Activated naive CD4-positive, alpha-beta T cell treated with anti-CD3 and anti-CD28 coated beads for 36 hours (primary cell): ENCODE measurements at places on chromosomes 6 and 20. TPM values are rescaled to one million over a fixed set of nuclear protein-coding genes. Genes with fewer than 3 reads are reported as not detected.
A peak's percentile ranks its signal among the peaks of the same experiment; 100 is the strongest.

ARHGAP40 gene
- total RNA-seq: not detected

CCN6 gene
- 0.21 TPM for total RNA-seq

KIF25 gene
- total RNA-seq: not detected

HCK gene
- not detected for total RNA-seq

TMEM217 gene
- 0.81 TPM for total RNA-seq

SIRPD gene
- not detected for total RNA-seq

HNF4A gene
- not detected for total RNA-seq

TRIM40 gene
- not detected for total RNA-seq

DAAM2 gene
- total RNA-seq: not detected

ZBTB12 gene
- 0.69 TPM for total RNA-seq

- DNase-seq: no peak
These were observed 81.8 kb downstream of the NFATC2 start for GRCh38 chr20:51460569-51461265.

DNA sequence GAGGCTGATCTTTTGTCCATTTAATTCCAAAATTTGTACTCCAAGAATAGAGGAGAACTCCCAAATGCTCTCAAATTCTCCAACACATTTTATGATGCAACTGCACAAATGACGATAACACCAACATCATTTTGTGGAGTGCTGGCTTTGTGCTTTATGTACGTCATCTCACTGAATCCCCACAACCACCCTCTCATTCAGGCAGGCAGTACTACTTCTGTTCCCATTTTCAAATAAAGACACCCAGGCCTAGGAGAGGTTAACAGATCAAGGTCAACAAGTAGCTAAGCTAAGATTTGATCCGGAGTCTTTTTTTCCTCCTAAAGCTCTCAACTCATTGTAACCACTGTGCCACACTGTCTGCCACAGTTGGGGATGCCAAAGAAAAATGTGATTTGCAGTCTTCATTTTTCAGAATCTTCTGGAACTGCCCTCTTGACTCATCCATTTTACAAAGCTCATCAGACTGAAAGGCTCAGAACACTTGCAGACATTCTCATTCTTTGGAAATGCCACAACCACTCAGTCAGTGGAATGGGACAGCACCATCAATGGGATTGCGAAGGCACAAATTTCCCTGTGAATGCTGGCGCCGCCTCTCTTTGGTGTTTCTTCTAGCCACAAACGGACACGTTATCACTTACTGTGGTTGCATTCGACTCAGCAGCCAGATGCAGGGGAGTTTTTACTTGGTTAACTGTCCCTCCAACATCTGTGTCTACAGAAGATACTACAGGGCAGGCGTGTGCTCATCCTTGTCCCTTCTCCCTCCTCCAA lies 184.4 kb downstream of the GJA10 start:
- DNase-seq: peak; percentile 91

DNA sequence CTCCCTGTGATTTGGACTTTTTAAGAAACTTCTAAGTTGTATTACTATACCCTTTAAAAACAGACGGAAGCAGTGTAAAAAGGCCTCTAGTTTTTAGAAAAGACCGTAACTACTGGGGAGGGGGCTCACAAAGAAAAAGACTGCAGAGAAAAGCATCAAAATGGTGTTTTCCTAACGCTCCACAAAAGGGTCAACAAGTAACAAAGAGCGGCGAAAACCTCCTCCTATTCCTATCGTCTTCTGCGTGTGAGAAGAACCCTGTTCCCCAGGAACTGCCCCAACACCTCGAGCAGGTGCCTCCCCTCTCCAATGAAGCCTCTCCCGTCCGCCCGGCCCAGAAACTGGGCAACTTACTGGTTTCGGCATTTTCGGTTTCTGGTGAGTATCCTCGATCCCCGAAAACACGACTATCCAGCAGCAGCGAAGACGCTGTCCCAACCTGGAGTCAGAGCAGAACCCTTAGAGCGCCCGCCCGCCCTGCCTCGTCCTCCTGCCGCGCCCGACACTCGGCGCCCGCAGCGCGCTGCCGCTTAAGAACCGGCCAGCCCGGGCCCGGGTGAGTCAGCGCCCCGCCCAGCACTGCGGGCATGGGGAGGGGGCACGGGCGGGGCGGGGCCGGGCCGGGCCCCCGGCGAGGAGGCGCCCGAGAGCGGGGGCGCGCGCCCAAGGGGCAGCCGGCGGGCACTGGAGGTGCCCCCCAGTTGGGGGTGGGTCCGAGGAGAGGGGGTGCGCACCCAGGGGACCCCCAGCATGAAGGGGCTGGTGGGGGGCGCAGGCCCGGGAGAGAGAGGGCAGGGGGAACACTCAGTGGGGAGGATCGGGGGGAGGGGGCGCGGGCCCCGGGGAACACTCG lies 1.2 kb downstream of the EZR start:
- peak; percentile 81 for DNase-seq

DNA sequence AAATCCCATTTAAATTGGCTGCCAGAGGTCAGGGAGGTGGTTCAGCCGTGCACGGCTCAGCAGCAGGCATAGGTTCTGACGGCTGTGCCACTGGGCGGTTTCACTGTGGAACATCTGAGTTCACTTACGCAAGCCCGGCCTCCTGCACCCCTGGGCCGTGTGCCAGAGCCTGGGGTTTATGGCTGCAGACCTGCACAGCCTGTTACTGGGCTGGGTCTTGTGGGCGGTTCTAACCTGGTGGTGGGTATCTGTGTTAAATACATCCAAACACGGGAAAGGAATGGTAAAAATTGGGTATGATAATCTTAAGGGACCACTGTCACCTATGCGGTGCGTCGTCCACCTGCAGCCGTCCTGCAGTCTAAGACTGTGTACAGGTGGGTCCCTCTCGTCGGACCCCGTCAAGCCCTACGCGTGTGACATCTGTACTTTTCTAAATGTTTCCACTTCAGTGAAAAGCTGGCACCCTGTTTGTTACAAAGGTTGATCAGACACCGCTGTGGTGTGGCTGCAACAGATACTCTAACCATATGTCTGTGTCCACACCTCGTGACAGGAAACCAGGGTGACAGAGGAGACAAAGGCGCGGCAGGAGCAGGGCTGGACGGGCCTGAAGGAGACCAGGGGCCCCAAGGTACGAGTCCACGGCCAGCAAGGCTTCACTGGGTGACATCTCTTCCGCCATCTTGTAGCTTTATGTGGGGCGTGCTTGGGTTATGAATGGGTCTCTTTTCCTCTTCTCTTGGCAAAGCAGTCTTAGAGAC lies 21.5 kb downstream of the COL9A3 start:
- DNase-seq: no peak

GRCh38 chr20:5001174-5002076 lies at the start of gene SLC23A2:
Gene SLC23A2 (minus strand): TSS chr20:5001510. CDS start chr20:4932562, 68,948 bp downstream.
- peak; percentile 60 for DNase-seq

- no peak for DNase-seq
These were observed 51.2 kb downstream of the LGSN start for GRCh38 chr6:63268574-63268973.

DNA sequence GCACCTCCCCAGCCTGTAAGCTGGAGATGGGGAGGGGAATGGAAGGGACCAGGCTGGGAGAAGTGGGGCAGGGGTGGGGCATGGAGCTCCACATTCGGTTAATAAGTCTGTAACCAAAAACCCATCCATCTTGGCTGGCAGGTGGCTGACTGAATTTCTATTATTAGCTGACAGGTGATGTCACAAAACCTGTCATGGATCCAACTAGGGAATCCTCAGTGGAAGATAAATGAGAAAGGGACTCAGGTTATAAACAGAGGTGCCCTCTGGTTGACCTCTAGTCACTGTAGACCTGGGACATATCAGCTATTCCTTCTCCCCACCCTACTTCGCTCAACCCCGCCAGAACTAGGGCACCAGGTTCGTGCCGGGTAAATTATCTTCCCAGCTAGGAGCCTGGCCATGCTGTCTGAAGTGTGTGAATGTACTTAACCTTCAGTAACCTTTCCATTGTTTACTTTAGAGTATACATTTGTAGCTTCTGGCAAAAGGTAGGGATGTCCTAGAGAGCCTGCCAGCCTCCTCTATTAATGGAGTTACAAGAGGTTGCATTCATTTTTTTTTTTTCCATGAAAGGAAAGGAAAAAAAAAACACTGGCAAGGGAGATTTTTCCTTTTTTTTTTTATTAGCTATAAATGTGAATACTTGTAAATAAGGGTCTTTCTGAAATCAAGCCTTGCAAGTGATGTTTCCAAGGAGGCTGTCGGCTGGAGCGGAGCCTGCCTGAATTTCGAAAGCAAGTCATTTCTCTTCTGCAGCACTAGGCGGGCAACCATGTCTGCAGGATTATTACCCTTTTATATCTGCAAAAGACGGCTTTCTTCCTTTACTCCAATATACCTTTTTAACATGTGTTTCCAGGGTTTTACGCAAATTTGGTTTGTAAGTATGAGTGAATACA lies 135.9 kb downstream of the TMEM242 start:
- DNase-seq: no peak

- no peak for DNase-seq
These were observed 139.1 kb upstream of the VGLL2 start for GRCh38 chr6:117126213-117126612.

- peak; percentile 74 for DNase-seq
These were observed 539.4 kb upstream of the JARID2 start for GRCh38 chr6:14706378-14706929.

DNA sequence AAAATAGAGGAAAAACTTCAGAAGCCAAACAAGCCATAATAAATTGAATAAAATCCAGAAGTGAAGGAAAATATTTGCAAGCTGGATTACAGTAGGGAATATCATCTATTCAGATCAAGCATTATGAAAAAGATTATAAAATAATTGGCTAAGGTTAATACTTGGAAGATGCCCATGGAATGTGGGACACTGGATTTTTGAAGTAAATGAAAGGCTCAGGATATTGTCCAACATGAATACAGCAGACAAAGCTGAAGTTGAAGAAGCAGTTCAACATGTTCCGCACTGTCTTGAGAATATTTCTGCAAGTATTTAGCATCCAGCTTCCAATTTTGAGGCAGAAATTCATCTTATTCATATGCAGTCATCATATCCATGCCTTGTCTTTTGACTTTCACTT lies 1278.4 kb upstream of the GJE1 start:
- DNase-seq: no peak

DNA sequence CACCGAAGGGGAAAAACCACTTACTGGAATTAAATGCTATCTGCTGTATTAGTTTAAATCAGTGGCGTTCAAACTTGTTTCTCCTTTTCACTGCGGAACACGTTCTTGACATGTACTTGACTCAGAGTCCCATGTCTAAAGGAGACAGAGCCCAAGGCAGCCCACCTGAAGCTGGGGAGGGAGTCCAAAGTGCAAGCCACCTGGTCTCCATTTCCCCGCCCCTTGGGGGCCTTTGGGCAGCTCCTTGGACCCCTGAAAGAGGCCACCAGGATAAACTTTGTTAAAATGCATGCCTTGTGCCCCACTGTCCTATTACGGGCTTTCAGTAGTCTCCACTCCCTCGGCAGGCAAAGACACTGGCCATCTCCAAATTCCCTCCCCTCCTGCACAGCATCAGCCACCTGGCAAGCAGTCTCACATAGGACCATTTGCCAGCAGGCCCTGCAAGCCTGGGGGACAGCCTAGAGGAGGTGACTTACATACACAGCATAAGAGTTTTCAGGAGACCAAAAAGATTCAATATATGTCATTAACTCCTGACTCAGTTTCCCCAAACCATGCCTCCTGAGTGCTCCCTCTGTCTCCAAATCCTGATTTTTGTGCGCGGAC lies 6.7 kb downstream of the PCK1 start:
- DNase-seq: no peak

- DNase-seq: peak; percentile 18
These were observed 728 bp downstream of the PSMA7 start for GRCh38 chr20:62142252-62143080.

DNA sequence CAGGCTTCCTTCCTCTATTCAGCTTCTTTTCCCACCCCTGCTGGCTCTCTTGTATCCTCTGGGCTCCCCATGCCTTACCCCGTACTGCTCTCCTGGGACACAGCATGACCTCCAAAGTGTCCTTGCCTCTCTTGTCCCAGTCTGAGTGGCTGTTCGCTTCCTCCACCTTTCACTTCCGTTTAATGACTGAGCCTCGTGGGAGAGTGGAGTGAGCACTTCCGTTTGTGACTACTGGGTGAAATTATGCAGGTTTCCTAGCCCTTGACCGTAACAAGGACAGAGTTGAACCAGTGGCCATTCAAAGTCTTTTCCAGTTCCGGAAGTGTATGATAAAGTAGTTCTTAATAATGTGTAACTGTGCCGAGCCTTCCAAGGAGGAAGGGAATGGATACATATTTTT lies 109.2 kb downstream of the ARID1B start:
- DNase-seq: no peak

GRCh38 chr6:89284081-89284480 lies 31.0 kb downstream of the GABRR2 start:
- no peak for DNase-seq

DNA sequence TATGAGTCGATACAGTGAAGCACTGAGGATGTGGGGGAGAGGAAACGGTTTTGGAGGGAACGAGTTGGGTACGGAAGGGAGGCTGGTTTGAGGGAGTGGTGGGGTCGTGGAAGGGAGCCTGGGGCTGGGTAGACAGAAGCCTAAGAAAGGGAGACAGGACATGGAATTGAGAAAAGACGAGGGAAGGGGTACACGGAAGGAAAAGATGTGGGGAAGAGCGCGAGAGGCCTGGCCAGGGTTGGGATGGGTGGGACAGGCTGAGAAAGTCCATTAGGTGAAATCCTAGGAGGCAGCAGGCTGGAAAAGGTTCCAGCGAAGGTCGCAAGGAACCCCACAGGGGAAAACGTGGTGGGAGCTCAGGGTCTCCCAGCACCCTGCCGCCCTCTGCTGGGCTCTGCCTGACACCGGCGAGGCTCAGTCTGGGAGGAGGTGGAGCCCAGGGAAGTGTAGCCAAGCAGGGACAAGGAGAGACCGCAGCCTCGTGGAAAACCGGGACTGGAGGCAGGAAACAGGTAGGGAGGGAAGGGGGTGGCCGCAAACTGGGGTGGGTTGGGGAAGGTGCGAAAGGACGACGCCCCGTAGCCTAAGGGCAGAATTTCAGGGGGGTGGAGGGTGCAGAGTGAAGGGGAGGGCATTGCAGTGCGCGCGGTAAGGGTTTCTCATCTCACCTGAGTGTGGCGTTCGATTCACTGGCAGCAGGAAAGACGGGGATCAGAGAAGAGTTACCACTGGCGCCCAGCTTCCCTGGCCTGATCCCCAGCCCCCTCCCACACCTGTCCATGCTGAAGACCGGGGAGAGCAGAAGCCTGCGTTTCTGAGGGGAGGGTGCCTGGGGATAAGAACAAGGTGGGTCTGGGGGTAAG lies 4.3 kb downstream of the GABBR1 start:
- peak; percentile 76 for DNase-seq

DNA sequence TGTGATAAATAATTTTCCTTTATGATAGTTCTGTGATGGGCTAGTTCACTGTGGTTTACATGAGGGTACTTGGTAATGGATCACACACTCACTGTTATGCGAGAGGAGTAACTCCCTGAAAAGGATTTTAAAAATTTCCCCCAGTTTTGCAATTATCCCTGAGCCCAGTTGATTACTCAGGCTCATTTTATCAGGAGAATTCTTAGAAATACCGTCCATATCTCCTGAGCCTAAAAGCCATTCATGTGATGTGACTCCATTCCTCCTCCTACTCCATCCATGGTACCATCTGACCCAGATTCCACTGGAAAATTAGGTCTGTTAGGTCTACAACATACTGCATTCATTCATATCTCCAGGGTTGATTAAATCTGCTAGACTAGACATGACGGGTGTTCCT lies 16.4 kb upstream of the IBTK start:
- DNase-seq: no peak

- DNase-seq: no peak
These were observed 34.4 kb downstream of the CDH26 start for GRCh38 chr20:59992526-59993084.

GRCh38 chr6:78942446-78942845 lies 75.1 kb downstream of the IRAK1BP1 start:
- DNase-seq: no peak
